ENCODE measurements at places on chromosomes 12 and 14. TPM values are rescaled to one million over a fixed set of nuclear protein-coding genes. Genes with fewer than 3 reads are reported as not detected.

DNA sequence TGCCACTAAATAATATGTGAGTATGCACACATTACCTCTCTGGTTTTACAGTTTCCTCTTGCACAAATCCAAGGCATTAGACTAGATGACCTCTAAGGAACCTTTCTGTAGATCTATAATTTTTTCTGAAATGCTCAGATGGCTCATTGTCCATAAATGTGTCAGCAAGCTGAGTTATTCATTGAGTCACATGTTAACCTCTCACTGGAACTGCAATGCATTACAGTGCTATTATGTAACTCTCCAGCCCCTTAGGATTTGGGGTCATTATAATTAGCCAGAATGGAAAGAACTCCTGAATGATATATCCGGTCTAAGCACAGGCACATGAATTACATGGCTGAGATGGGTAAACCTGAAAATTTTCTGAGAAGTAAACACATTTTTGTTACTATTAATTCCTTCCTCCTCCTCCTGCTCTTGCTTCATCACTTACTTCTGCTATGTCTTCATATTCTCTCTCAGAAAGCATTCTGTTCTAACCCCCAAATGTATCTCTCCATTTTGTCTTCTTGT, 20.3 kb upstream of the DRAM1 start:
- no peak for DNase-seq

DNA sequence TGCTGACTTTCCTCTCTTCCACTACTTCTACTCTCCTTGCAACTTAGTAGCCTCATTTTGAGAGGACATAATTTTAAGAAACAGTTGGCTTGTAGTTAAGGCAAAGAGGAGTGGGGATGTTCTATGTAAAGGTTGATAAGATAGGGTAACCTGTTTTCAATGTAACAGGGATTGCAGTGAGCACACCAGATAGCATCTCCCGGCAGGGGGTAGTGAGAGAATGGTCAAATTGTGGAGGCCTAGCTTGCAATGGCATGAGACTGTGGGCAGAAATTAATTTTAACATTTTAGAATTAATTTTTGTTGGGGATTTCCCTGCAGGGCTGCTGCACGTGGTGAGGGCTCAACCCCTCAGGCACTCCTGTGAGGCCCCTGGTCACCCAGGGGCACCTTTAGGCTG, 41.4 kb downstream of the KLRG1 start:
- DNase-seq, result no peak

GRCh38 chr14:104542871-104543830, 36.4 kb upstream of the C14orf180 start:
- DNase-seq, result no peak

Gene LHX5
- not detected for total RNA-seq

Gene CIROP
- total RNA-seq, result not detected

DNA sequence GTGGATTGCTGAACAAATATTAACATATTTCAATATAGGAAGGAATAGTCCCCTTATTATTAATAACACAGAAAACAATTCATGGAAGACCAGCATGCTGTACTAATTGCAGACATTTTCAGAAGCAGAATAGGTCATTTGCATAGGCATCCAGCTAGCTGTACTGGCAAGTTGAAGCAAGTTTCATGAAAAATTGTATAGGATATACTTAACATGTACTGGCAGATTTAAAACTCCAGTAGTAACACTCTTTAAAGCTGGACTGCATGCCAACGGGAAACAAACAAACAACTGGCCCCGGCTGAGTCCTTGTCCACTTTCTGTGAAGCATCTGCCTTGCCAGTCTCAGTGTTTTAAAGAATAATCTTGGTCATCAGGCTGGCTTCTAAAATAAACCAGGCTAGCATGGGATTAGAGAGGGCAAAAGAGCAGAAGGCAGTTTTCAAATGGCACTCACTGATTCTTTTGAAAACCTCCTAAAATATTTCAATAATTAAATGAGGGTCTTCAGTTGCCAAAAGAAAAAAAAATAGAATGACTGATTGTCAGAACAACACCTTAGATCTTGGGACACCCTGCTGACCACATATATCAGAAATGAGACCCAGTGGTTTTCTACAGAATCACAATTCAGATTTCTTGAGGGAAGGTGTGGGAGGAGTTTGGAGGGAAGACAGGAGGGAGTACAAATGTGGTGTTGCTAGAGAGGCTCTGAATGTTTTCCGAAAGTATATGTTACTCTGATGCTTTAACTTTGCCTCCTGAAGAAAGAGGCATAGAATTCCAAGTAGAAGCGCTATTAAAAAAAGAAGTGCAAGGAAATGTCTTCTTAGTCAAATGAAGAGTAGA, 122.5 kb upstream of the KRAS start:
- DNase-seq, result no peak

DNA sequence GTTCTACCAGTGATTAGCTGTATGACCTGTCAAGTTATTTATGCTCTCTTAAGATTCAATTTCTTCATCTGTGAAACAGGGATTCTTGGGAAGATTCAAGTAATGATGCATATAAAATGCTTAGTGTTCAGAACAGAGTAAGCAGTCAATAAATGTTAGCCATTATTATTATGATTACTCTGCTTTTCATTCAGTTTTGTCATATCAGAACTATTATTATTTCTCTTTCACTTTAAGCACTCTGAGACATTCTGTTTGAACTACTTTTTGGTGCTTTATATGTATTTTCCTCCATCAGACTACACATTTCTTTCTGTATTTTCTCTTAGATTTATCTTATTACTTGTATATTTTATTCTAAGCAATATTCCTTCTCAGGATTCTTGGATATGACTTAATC, 81.2 kb downstream of the CFAP54 start:
- no peak for DNase-seq

DNA sequence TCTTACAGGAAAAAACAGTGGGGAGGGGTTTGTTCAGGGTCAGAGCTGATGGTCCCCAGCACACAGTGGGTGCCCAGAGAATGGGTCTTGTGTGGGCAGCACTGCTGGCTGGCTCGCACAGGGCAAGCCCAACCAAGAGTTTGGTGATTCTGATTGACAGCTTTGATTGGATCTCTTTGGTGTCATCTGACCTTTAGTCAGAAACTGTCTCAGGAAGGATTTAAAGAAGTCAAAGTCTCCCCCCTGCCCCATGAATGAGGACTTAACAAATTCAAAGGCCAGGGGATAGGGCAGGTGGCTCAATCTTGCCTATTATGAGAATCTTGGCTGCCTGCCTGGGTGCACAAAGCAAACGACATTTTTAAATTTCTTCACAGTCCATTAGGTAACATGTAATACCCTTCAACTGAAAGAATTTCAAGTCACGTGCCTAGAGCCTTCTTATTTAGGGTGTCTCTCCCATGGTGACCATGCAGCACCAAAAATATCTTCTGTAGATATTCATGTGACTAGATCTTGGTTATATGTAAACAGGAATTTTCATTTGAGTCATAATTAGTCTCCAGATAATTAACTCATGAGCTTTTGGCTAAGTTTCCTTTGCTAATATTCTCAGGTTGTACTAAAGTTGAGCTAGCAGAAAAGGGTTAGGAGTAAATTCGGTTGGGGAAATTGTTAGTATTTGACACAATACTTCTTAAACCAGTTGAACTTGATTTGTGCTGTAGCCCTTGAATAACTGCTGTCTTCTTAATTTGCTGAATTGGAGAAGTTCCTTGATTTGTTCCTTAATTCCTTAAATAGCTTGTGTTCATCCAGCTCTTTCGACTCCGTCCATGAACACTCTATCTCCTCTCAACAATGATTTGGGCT, 54.5 kb upstream of the HECTD1 start:
- DNase-seq, result no peak

- peak; percentile 43 for DNase-seq
These were observed 124.8 kb upstream of the MAP1LC3B2 start for GRCh38 chr12:116434155-116435011.

Measured in endothelial cell (in vitro differentiated cells).